ENCODE measurements at places on chromosomes 6 and 20.
A peak's percentile ranks its signal among the peaks of the same experiment; 100 is the strongest.

DNA sequence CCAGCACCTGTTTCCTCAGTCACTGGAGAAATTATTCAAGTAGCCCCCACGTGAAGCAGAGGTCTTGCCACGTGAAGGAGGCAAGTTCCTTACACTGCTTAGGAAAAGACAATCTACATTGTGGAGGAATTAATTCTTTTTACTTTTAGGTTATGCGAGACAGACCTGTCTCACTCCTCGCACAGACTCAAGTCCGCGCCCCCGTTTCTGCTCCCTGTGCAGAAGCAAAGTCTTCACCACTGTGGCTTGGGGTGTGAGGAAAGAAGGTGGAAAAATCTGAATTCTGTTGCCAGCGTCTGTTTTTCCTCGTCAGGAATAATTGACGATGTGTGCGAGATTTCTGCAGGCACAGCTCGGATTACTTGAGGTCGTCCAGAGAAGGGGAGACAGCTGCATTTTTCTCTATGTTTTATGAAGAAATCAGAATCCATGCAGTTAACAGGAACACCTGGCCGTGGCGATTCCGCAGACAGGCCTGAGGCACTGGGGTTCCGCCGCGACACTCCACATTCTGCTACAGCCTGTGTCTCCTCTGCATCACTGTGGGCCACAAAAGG, 185.1 kb downstream of the SMOC2 start:
- DNase-seq, result no peak

DNA sequence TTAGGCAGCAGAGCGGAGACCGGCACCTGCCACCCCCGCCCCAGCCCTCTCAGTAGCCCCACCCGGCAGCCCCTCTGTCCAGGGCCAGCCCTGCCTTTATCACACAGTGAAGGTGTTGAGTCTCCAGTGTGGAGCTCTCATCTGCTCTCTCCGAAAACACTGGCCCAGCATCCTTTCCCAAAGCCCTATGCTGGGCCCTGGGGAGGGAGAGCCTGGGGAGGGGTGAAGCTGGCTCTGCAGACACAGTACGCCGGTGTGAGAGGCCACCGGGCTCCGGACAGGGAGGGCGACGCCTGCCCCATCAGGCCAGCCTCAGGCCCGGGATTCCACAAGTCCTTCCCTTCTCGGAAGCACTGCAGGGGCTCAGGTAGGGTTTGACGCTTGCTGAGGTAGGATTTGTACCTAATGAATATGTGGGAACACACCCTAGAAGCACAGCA, 186.9 kb downstream of the ERMARD start:
- DNase-seq, result no peak

- no peak for DNase-seq
Observed at GRCh38 chr6:99912657-99913056, 81.4 kb downstream of the MCHR2 start.

DNA sequence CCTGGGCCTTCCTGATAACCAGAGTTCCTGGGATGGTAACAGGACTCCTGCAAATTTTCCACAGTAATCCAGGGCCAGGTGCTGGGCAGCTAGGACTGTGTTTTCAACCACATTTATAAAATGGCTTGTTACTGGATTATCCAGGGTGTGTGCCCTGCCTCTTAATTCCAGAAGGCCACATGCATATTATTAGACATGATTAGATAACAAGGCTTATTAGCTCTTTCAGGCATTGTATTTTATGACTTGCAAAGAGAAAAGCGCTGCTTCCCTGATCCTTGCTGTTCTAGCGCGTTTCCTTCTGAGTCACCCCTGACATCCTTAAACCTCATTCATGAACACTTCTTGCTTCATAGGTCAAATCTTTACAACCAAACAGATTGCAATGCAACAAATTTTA, 208.6 kb downstream of the UST start:
- no peak for DNase-seq

GRCh38 chr20:49413677-49414076, 68.8 kb downstream of the KCNB1 start:
- no peak for DNase-seq

DNA sequence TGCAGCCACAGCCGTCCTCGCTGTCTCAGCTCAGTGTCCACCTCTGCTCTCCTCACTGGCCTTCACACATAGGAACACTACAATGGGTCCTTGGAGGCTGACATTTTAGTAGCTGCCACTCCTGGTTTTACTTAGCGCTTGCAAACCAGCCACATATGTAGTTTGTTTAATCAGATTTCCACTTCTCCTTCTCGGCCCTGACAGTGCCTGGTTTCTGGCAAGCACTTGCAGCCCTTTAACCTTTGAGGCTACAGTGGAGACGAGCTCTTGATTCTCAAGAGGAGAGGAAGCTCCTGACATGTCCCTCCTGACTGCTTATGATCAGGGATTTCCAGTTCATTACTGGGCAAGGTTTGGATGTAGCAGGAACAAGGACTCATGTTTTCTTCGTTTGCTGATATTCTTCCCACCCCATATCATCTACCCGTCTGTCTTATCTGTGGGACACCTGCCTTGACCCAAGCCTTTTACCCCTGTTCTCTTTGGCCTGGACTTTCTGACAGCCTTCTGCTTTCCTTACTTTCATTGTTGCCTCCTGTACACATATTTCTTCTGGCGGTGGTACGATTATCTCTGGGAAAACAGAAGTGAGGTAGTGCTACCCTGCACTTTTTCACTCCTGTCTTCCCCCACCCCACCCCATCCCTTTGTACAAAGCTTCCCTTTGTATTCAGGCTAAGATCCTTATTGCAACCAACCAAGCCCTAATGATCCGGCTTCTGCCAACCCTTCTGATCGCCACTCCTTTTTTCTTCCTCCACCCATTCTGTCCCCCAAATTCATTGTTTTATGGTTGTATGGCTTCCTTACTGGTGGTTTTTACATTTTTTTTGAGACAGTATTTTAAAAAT, 31.2 kb downstream of the CEP43 start:
- DNase-seq, result no peak

DNA sequence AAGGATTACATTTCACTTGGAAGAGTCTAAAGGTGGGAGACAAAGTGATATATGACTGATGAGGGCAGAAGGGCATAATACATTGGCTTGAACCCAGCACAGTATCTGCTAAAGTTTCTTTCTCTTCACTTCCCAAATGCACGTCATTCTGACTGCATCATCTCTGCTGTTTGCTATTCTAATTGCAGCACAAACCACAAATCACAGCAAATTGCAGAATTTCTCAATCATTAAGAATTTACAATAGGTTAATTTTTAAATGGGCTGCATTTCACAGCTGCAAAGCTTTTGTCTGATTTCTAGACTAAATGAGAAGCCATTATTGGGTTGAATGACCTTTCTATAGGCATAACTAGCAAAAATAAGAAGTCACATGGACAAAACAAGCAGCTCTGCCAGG, 337.0 kb downstream of the RNGTT start:
- no peak for DNase-seq

GRCh38 chr20:57030611-57031600, 235.5 kb downstream of the BMP7 start:
- no peak for DNase-seq

GRCh38 chr6:41739041-41739440, 3.6 kb upstream of the TFEB start:
- DNase-seq, result no peak

DNA sequence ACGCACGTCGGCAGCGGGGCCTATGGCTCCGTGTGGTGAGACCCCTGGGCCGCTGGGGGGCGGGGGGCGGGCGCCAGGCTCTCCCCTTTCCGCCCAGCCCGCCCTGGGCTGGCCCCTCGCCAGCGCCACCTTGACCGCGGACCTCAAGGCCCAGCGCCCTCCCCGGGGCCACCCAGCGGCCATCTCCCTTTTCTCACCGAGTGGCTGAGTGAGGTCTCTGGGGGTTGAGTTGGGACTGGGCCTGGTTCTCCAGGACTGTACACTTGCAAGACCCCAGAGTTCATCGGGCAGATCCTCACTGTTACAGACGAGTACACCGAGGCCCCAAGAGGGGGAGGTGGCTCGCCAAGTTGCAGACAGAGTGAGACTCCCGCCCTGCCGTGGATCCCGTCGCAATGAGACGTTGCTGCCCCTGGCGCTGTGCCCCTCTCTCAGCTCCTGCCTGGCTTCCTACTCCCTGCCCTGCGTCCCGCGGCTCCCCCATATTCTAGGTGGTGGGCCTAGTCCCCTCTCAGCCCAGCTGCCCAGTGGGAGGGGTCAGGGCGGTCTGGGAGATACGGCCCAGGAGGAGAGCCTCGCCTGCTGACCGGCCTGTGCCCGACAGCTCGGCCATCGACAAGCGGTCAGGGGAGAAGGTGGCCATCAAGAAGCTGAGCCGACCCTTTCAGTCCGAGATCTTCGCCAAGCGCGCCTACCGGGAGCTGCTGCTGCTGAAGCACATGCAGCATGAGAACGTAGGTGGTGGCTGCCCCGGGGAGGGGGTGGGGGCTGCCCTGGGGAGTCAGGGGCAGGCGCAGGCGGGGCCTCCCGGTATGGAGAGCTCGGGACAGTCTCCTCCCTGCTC, 576 bp downstream of the MAPK13 start:
- DNase-seq, result peak; percentile 47

GRCh38 chr6:169296170-169296569, 42.5 kb upstream of the THBS2 start:
- DNase-seq, result no peak

- no peak for DNase-seq
Observed at GRCh38 chr6:20332441-20333006, 69.2 kb upstream of the E2F3 start.

DNA sequence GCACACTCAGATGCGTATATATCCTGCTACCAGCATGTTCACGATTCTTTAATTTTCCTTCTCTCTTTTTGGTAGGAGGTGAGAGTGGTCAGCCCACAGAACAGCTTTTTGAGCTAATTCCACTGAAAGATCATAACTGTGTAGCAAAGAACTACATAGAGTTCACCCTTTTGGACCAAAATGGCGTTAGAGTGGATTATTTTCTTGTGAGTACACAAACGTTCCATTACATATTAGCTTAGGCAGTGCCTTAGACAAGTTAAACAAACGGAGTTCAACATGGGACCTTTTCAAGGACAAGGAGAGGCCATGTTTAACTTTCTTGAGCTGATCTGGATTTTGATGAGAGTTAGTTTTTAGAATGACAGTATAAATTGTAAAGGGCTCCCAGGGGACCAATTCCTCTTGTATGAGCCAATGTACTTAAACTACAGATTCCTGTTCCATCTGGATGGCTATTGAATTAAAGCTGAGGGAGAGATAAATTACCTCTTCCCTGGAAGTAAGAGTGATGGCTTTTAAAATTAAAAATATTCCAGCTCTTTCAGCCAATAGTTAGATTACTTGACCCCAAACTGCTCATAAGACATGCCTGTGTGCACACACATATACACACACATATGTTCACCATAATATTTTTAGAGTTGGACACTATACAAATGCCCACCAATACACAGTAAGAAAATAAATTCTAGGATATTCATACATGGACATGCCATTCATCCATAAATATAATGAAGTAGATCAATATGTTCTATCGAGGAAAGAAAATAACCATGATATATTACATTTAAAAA, 25.6 kb upstream of the ARMH2 start:
- no peak for DNase-seq

GRCh38 chr20:63968136-63968927, 1.4 kb downstream of the ZNF512B start:
- DNase-seq, result no peak

GRCh38 chr6:21780679-21781078, 187.1 kb downstream of the SOX4 start:
- DNase-seq, result no peak

- no peak for DNase-seq
Observed at GRCh38 chr6:108254433-108255410, 6.1 kb downstream of the SNX3 start.

- no peak for DNase-seq
Observed at GRCh38 chr6:142187209-142187608, 40.1 kb downstream of the VTA1 start.

- DNase-seq, result no peak
Observed at GRCh38 chr6:126824226-126824625, 294.2 kb upstream of the RSPO3 start.

DNA sequence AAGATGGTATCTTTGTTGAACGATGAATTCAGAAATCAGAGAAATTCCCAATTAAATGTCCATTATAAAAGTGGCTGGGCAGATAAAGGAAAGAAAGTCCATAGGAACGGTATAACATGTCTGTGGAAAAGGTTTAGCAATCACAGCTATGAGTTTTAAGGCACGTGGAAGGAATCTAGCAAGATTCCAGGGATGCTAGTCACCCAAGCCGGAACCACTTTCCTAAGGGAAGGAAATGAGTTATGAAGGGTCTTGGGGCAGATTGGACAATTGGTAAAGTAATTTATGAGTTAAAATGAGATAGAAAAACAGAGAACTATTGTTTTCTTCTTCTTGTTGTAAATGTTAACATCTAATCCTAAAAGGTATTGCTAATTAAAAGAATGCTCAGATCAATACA, 384.8 kb downstream of the ADGRB3 start:
- DNase-seq, result no peak

DNA sequence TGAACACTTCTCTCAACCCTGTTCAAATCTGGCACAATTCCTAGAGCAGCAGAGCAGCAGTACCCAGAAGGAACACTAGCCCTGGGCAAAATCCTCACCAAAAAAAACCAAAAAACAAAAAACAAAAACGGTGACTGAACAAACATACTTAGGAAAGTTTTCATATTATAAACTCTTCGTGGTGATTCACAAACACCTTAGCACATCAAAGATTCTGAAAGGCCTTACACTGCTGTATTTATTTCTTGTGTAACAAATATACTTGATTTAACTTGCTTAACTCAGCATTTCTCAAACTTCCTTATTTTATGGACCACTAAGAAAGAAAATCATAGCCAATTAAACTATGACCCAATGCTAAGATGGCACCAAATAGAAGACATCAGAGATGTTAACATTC, 57.8 kb upstream of the RREB1 start:
- no peak for DNase-seq

- no peak for DNase-seq
Observed at GRCh38 chr20:1331801-1332453, 3.0 kb upstream of the SDCBP2 start.

GRCh38 chr20:46624946-46625345, 26.3 kb downstream of the SLC13A3 start:
- DNase-seq, result no peak

All from activated T-helper 9 cell treated with anti-CD3 and anti-CD28 coated beads, Interleukin-2, amount 50 U/mL, for 16 hours (primary cell).